Stimulated activated CD8-positive, alpha-beta memory T cell treated with anti-CD3 and anti-CD28 coated beads, Interleukin-2, amount 100 ng/mL, for 1 hour (primary cell): ENCODE measurements at places on chromosomes 3 and 15.
A peak's percentile ranks its signal among the peaks of the same experiment; 100 is the strongest.

DNA sequence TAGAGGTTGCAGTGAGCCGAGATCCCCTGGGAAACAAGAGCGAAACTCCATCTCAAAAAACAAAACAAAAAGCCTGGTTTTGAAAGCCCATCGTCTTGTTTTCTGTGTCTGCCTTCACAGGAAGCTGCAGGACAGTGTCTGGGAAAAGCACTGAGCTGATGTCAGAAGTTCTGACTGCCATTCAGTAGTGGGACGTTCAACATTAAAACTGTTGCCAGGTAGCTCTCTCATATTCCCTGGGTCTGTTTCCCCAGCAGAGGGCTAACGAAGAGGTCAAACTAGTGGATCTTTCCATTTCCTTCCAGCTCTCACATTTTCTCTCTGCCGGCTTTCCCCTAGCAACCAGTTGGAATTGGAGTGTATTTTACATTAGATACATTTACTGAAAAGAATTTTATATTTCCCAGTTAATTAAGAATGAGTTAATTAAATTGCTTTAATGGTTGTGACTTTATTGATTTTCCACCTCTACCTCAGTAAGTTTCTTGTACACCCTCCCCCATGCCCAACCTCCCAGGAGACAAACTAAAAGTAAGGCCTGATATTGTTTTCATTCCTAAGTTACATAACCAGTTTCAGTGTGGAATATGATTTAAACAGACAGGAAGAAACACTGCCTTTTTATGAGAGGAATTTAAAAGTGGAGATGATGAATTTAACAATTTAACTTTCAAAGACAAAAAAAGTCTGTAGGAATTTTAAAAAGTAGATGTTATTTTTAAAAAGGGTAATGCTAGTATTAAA is 29.9 kb downstream of the RCN2 start:
- DNase-seq = no peak

- DNase-seq = no peak
Measured at GRCh38 chr3:155519078-155519477, 225.6 kb upstream of the STRIT1 start.

DNA sequence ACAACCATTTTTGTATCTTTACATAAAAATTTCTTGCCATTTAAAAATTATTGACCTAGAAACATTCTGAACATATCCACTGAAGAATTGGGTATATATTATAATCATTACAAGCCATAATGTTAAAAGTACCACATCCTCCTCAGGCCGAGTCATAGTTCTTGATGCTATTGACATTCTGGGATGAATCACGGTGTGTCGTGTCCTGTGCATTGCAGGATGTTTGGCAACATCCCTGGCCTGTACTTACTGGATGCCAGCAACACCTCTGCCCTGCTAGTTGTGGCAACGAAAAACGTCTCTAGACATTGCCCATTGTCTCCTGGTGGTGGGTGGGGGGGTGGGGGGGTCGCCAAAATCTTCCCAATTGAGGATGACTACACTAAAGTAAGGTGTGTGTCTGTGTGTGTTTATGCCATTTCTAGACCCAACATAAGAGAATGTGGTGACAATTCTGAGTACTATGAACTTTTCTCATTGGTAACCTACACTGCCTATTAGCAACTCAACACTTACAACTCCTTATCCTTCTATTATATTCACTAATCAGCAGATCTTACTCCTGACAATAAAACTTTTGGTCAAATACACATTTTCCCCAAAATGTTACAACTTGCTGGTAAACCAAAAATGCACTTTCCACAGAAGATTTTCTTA is 471.6 kb downstream of the FOXP1 start:
- DNase-seq = no peak

DNA sequence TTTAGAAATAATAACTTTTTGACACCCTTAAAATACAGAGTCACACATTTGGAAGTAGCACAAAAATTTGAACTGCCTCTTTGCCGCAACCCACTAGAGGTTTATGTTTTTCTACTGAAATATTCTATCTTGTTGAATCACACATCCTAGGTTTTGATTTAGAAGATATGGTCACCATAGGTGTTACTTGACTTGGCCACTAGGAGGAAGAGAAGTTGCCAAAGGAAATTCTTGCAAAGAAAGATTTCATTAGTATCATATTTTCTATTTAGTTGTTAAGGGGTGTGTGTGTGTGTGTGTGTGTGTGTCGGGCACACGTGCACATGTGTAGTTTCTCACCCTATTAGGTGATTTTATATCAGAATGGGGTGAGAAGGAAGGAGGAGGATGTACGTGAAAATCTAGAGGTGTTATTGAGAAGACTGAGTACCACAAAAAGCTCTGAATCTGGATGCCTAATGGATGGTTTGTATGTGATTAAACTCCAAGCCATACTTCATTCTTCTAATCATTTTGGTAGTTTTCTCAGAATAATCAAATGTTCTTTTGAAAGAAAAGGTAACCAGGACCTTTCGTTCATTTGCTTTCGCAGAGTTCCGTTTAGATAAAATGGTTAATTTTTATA is 31.5 kb downstream of the ZFAND6 start:
- no peak for DNase-seq

GRCh38 chr15:55737373-55737772 is 5.6 kb downstream of the PRTG start:
- DNase-seq = no peak

GRCh38 chr3:195162816-195163215 is 108.1 kb downstream of the XXYLT1 start:
- DNase-seq = no peak

DNA sequence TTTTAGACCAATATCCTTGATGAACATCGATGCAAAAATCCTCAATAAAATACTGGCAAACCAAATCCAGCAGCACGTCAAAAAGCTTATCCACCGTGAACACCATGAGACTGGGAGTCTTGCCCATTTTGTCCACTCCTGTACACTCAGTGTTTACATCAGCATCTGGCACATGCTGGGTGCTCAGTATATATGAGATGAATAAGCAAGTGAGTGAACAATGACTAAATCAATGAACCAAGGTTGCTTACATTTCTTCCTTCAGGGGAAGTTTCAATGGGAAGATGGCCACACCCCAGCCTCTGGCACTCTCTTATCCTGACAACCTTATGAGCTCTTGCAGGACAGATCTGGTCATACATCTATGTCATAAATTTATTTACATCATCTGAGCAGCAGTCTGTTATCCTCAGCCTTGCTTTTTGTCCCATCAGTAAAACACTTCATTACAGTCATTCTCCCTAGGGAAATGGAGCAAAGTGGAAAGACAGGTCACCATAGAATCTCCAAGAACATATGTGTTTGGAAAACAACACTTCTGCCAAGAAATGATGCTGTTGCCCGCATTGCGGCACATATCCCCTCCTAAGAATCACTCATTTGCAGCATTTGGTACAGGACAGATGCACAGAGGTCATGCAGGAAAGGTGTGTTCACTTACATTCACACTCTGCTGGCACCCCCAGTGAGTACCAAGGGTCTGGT is 171.8 kb upstream of the EIF1B start:
- no peak for DNase-seq

GRCh38 chr3:186842426-186843038 is at the start of gene ADIPOQ:
TSS of gene ADIPOQ (plus strand) at chr3:186842710. CDS start at chr3:186853059, 10,349 bp downstream.
- no peak for DNase-seq

DNA sequence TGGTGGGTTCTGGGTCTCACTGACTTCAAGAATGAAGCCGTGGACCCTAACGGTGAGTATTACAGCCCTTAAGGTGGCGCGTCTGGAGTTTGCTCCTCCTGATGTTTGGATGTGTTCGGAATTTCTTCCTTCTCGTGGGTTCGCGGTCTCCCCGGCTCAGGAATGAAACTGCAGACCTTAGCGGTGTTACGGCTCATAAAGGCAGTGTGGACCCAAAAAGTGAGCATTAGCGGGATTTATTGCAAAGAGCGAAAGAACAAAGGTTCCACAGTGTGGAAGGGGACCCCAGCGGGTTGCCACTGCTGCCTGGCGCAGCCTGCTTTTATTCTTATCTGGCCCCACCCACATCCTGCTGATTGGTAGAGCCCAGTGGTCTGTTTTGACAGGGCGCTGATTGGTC is 420.5 kb upstream of the BCHE start:
- no peak for DNase-seq

DNA sequence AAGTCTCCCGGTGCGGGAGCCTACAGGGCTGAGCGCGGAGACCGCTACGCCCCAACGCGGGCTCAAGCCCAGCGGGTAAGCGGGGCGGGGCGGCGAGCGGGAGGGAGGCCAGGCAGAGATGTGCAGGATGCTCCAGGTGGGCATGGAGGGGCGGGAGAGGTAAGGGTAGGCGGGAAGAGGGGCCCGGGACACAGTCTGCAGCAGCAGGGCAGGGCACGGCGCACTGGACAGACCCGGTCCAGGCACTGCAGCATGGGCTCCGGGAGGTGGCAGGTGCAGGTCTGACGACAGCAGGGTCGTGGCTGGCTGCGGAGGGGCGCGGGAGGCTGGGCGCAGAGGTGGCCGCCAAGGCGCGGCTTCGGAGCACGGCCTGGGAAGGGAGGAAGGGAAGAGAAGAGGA is 102.8 kb downstream of the GABRB3 start:
- no peak for DNase-seq

GRCh38 chr3:112745567-112746248 is 101.0 kb downstream of the CD200R1L start:
- no peak for DNase-seq

DNA sequence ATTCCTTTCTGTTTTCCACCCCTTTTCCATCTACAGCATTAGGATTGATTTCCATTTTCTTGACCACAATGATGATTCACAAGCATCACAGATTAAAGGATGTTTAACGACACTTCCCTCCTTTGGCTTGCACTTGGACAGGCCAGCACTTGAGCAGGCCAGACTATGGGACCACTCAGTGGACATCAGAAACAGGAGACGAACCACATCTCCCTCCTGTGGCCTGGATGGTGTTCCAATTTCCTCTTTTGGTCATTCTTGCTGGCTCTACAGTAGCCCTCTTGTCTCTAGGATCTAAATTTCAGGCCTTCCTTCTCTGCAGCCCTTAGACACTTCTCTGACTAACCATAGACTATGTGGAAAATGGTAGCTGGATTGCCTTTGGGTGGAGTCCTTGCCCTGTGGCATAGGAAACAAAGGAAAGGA is 78.8 kb upstream of the BOC start:
- DNase-seq = no peak

DNA sequence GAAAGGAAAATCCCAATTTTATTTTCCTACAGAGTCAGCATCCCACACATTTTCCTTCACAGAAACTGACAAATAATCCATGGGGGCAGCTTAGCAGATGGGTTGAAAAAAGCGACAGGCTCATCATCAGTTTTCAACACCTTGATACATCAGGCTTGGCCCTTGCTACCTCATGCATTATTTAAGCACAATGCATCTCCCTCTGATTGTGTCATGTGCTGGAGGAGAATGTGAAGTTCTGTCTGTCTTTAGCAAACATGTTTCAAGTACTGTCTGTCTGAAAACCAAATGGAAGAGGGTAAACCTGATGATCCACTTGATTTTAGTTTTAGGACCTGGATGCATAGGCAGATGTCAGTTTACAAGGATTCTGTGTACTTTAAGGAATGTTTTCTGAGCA is 128.6 kb upstream of the ADAMTS9 start:
- DNase-seq = no peak

DNA sequence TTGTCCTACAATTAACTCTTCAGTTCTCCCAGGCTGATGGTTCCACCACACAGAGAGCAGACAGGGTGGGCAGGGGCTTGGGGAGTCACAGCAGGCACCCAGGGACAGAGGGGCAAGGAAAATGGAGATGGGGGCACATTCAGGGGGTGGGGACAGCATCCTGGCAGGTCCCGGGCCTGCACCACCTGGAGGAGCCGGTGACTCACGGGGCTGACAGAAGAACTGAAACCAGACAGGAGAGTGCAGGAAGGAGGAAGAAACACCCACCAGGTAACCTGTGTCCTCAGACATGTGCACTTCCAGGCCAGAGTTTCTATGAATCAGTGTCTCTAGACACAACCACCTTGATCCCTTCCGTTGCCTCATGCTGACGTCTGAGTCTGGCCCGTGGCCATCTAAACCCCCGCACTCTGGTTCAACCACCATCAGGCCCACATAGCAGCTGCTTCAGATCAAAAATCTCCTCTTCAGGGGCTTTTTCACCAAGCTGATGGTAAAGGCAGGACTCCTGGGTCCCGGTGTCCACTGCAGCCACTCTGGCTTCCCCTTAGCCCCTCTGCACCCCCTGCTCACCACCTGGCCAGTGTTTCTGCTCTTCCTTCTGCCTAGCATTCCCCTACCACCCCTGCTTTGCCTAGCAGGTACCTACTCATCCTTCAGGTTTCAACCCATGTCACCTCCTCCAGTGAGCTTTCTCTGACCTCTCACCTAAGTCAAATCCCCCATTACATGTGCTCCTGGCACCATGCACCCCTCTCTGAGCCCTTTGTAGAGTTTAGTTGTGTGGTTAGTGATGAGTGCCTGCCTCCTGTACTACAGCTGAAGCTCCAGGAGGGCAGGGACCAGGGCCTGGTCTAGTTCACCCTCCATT is 16.5 kb upstream of the CYP11A1 start:
- DNase-seq = peak; percentile 32

GRCh38 chr15:86555939-86556338 is 476.3 kb downstream of the AGBL1 start:
- DNase-seq = no peak

DNA sequence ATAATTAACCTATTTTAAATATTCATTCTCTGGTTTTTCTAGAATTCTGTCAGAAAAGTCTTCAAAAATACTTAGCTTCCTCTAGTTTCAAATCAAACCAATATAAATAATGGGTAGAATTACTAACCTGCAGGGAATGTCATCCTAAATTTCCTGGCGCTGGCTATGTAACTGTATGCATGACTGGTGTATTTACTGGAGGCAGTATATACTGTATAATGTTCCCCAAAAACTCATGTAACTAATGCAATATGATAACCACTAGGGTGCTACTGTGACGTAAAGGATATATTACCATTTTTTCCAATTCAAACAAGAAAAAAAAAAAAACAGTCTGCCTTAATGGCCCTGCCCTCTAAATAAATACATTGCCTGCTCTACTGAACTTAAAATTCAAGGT is 407.5 kb downstream of the MECOM start:
- no peak for DNase-seq

- DNase-seq = no peak
Measured at GRCh38 chr3:80355144-80355543, 587.3 kb upstream of the ROBO1 start.

DNA sequence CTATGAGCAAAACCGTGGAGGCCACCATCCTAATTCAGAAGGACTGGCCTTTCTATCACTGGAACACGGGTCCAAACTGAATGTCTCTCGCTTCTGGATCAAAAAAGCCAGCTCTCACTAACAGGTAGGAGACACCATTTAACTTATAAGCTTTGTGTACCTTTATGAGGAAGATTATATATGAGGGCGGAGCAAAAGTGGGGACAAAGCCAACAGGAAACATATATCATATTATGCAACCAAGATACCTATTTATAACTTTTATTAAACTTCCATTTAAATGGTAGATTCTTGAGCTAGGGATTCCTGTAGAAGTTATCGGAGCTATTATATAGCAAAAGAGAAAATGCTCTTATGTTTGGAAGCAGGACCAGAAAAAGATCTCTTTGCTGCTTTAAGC is 78.4 kb downstream of the IGF2BP2 start:
- DNase-seq = no peak
